ENCODE measurements at places on chromosomes 2 and 18.

DNA sequence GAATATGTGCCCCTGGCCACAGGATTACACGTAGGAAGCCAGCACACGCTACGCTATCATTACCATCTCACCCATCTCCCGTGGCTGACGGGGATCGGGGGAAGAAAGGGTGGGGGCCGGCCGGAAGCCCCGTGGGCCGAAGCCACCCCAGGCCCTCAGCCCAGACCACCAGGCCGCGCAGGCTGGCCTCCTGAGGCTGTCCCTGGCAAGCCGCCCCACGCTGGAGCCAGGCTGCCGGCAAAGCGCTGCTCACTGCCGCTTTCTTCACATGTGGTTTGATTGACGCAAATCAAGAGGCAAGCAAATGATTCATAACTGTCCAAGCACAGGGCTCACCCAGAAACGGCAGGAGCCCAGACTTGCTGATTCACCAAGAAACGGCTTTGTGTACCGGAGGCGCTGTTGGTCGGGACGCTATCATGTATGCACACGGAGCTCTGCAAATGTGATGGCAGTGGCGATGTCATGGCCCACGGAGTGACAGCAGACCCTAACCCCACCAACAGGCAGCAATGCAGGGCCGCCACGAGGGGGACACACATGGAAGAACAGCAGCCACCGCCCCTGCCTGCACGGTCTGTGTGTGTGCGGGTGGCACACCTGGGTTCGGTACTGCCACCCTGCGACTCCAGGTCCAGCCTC, 125.7 kb downstream of the HDAC4 start:
- DNase-seq = peak; percentile 88

- no peak for DNase-seq
These were observed 180.0 kb downstream of the NRXN1 start for GRCh38 chr2:50851886-50852285.

DNA sequence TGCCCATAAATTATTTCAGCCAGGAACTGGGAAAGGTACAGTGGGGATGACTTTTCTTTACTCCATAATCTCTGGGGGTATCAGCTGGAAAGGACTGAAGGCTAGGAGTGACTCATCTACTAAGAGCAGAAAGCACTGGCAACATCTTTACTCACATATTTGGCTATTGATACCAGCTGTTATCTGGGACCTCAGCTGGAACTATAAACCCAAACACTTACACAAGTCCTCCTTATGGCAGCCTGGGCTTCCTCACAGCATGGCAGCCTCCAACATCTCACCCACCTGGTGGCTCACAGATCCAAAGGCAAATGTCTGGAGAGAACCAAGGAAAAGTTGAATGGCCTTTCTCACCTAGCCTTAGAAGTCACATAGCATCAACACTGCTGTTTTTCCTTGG, 379.0 kb upstream of the RND3 start:
- no peak for DNase-seq

DNA sequence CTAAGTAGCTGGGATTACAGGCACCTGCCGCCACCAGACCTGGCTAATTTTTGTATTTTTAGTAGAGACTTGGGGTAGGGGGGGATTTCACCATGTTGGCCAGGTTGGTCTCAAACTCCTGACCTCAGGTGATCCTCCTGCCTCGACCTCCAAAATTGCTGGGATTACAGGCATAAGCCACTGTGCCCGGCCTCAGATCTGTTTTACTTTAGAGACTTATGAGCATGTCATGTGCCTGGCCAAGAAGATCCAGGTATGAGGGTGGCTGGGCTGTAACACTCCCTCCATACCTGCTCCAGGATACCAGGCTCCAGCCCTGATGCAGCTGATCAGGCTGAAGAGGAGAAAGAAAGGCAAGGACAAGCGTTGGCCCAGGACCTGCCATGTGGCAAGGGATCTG, 125.0 kb downstream of the LPIN1 start:
- no peak for DNase-seq

DNA sequence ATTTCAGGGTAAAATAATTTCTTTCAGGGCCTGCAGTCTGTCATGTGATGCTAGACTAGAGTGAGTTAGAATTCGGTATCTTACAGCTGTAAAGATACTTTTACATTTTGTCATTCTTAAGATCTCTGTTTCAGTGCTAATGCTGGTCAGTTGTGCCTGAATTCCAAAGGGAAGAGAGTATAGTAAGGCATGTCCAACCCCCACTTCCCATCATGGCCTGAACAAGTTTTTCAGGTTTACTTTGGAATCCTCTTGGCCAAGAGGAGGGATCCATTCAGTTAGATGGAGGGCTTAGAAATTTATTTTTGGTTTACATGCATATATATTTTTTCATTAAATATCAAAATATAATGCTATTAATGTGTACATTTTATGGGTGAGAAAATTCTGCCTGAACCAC, 596.6 kb downstream of the XIRP2 start:
- no peak for DNase-seq

GRCh38 chr2:229407170-229407569, 136.1 kb upstream of the PID1 start:
- DNase-seq = peak; percentile 82

- peak; percentile 67 for DNase-seq
These were observed 38.3 kb upstream of the RMDN2 start for GRCh38 chr2:37886745-37887144.

GRCh38 chr2:96267159-96267971, 1.3 kb downstream of the CIAO1 start:
- peak; percentile 57 for DNase-seq

- DNase-seq = peak; percentile 57
These were observed 1.7 kb upstream of the FOSL2 start for GRCh38 chr2:28390746-28391563.

- no peak for DNase-seq
These were observed 528 bp upstream of the ATG16L1 start for GRCh38 chr2:233250985-233251305.

DNA sequence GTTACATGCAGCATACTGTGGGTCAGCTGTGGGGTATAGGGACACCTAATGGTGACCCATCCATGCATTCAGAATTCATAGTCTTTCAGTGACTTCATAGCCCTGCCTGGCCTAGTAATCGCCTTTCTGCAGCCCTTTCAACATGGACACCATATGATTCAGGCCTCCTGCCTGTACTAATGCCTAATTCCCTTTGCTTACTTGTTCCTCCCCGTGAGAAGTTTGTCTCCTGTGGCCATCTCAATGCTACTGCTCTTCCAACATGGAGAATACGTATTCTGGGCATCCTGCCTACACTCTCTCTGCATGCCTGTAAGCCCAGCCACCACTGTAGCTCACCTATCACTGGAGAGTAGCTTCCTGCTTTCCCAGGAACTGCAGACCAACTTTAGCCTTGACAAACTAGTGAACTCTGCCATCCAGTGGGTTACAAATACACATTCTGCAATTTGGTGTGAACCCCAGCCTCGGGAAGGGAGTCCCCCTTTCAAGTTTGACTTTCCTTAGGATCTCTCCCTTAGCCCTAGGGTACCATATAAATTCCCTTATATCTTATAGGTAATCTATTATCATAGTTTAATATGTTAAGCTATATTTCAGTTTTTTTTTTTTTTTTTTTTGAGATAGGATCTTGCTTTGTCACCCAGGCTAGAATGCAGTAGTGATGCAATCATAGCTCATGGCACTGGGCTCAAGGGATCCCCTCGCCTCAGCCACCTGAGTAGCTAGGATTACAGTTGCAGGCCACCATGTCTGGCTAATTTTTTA, 22.3 kb downstream of the M1AP start:
- DNase-seq = no peak

- DNase-seq = no peak
These were observed 272.5 kb downstream of the GALR1 start for GRCh38 chr18:77522051-77522675.

GRCh38 chr18:47915229-47915628, 15.2 kb downstream of the SMAD2 start:
- no peak for DNase-seq

DNA sequence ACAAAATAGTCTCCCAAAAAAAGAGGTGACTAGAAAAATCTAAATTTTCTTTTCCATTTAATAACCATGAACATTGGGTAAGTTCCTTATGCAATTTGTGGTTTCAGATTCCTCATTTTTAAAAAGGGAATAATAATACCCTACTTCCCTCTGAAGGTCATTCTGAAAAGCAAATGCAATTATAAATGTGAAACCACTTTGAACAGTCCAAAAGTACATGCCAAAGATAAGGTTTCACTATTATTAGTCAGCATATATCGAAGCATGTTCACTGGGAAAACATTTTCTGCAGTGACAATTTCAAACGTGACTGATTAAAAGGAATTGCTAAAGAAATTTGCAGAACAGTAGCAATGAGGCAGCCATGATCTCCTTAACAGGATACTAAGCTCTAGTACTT, 100.1 kb upstream of the RNF152 start:
- no peak for DNase-seq

GRCh38 chr2:32750880-32751279, 123.0 kb downstream of the TTC27 start:
- DNase-seq = no peak

- no peak for DNase-seq
These were observed 94.4 kb upstream of the RBBP8 start for GRCh38 chr18:22838639-22839277.

GRCh38 chr2:235670974-235671787, 177.3 kb downstream of the AGAP1 start:
- no peak for DNase-seq

- DNase-seq = peak; percentile 10
These were observed 117.8 kb downstream of the PID1 start for GRCh38 chr2:229153267-229153666.

GRCh38 chr2:173982918-173983317, 17.7 kb upstream of the SP3 start:
- peak; percentile 53 for DNase-seq

- no peak for DNase-seq
These were observed 15.2 kb downstream of the AFG3L2 start for GRCh38 chr18:12361770-12362378.

- no peak for DNase-seq
These were observed 60.8 kb downstream of the SETBP1 start for GRCh38 chr18:44741511-44741910.

GRCh38 chr2:70520825-70521224, 32.8 kb downstream of the TGFA start:
- no peak for DNase-seq

GRCh38 chr18:75317703-75318102, 107.1 kb downstream of the TSHZ1 start:
- no peak for DNase-seq

- no peak for DNase-seq
These were observed 422.0 kb downstream of the CBLN2 start for GRCh38 chr18:72122103-72122502.

- DNase-seq = no peak
These were observed 299.0 kb downstream of the MYCN start for GRCh38 chr2:16239296-16239850.

DNA sequence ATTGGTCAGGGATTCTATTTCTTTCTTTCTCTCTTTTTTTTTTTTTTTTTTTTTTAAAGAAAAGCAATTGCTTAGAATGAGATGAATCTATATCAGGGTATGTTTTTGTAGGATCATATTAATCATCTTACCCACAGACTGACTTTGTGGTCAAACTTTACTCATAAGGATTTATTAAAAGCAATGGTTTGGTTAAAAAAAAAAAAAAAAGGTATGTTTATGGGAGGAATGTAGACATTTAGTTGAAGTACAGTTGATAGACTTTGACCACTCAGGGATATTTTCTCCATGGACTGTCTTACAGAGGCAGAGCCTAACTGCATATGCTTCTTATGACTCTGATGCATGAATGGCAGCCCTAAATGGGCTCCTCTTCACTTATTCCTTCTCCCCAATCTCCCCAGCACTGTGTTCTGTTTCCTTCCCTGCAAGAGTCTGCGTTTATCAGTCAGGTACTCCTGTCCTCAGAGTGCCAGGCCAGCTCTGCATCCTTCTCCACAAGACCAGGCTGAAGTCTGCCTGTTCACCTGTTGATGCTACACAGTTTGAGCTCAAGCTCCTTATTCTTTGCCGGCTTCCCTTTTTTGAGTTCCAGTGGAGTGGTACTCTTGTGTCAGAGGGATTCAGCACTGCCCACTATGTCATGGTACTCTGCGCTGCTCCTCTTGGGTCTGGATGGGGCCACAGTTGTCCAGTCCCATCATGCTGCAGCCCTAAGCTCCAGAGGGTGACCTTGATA, 24.3 kb downstream of the CRIM1 start:
- no peak for DNase-seq

DNA sequence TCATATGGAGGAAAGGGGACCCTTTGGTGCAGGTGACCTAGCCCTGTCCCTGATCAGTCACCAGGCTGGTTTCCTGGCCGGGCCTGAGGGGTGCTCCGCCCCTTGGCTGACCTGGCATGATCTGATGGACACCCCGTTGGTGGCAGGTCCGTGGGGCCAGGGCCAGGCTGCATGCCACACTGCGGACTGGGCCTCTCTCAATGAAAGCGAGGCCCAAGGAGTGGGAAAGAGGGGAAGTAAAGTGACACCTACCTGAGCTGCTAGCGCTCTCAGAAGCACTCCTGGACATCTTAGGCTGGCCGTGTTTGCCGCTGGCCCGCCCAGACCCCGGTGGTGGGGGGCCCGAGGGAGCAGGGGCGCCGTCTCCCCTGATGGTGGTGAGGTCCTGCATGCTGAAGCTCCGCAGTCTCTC, 33.1 kb downstream of the MRPL35 start:
- DNase-seq = no peak

DNA sequence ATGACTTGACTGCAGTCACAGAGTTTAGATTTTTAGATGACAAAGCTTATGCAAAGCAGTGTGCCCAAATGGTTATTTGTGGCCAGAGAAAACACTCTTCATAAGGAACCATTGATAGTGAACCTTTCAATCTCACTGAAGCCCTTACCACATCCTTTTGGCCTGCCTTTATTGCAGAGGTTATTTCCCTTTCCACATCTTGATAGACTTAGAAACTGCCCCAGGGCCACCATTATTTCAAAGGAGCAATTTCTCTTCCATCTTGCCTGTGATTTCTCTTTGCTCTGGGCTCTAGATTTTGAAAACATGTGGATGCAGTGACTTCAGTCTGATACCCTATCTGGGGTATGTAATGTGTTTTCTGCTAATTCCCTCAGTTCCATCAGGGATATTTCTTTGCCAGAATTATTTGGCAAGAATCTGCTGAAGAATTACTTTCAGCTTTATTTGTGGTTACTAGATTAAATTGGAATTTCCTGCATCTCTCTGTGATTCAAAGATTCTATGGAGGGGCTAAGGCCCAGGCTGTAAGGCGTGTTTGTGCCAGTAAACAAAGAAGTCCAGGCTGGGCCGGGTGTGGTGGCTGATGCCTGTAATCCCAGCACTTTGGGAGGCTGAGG, 51.0 kb downstream of the MOGAT1 start:
- DNase-seq = no peak

DNA sequence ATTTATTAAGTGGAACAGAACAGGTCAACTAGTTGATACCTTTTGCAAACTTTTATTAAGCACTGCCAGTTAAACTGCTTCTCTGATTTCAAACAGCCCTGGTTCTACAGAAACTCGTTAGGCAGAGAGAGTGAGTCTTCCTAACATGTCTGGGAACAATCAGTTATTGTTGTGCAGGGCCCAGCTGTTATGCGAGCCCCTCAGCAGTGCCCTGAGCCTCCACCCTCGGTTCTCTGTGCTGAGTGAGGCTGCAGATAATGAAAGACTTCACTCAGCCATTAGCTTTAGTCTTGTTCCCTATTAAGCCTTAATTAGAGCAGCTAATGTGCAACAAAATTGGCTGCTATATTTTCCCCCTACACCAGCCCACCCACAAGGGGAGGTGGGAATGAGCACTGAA, 39.6 kb downstream of the KCTD18 start:
- DNase-seq = no peak
